SJCRH30 (cell line): ENCODE measurements at places on chromosomes 1 and 21. TPM values are rescaled to one million over a fixed set of nuclear protein-coding genes. Genes with fewer than 3 reads are reported as not detected.

The CLCNKA gene
- total RNA-seq: 0.42 TPM in 1 of 2 replicates, not detected in the other

The FNDC5 gene
- total RNA-seq: 66.2 and 72.2 TPM in 2 replicates

The GUK1 gene
- total RNA-seq: 114 and 137 TPM in 2 replicates

The SEMA4A gene
- 1.2 and 2.1 TPM in 2 replicates for total RNA-seq

The INSRR gene
- not detected in 2 replicates for total RNA-seq

The ARHGEF10L gene
- 9.2 and 10.5 TPM in 2 replicates for total RNA-seq

The LRRC38 gene
- not detected in 2 replicates for total RNA-seq

The GLIS1 gene
- not detected in 2 replicates for total RNA-seq

The THEM5 gene
- 0.25 and 0.75 TPM in 2 replicates for total RNA-seq

DNA sequence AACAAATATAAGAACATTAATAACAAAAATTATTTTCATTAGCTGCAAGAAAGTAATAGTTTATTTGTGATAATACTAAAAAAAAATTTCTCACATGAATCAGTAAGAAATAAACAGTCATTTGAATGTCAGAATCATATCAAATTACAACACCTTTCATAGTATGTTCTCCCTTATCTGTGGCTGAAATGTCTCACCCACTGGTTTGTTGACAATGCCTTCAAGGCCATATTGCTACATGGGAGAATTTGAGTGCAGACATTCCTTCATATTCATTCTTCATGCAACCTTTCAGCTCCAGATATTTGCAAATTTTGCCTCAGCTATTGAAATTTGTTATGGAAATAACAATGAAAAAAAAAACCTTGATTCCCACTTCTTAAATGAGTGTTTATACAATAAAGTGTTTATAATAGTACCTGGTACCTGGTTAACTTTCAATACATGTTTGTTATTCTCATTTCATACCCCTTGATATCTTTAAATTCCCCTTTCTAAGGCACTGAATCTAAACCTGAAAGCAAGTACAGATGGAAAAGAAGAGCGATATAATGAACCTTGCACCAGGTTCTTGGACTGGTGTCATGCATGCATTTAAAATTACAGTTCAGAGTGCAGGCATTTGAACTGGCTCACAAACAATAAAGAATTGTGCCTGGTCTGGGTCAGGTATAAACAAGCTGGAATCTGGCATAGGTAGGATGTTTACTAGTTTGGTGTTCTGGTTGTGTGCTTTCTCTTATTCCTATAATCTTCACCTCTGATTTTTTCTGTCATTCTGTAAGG is 242.2 kb upstream of the ADGRL2 start:
- no peak overlapping the region for H3K4me3 ChIP-seq
- H3K27me3 ChIP-seq: no peaks in the 10 kb centered on the region
- H3K27ac ChIP-seq: no peak overlapping the region

- H3K27ac ChIP-seq: no peak overlapping the region
- no peak for DNase-seq
- no peaks in the 10 kb centered on the region for H3K36me3 ChIP-seq
- no peaks in the 10 kb centered on the region for H3K4me1 ChIP-seq
These were observed 210.6 kb upstream of the ADGRL2 start for GRCh38 chr1:81590171-81590570.

GRCh38 chr1:118113261-118113660 is 71.8 kb downstream of the SPAG17 start:
- DNase-seq: no peak
- H3K27me3 ChIP-seq: no peaks in the 10 kb centered on the region
- no peak overlapping the region for H3K4me3 ChIP-seq
- no peak overlapping the region for H3K27ac ChIP-seq
- H3K4me1 ChIP-seq: peaks cover 19% of the 10 kb centered on the region

- no peaks in the 10 kb centered on the region for H3K36me3 ChIP-seq
- no peaks in the 10 kb centered on the region for H3K4me1 ChIP-seq
- DNase-seq: no peak
- H3K27me3 ChIP-seq: peaks cover 26% of the 10 kb centered on the region
These were observed 8.8 kb upstream of the TTC34 start for GRCh38 chr1:2810281-2810680.

DNA sequence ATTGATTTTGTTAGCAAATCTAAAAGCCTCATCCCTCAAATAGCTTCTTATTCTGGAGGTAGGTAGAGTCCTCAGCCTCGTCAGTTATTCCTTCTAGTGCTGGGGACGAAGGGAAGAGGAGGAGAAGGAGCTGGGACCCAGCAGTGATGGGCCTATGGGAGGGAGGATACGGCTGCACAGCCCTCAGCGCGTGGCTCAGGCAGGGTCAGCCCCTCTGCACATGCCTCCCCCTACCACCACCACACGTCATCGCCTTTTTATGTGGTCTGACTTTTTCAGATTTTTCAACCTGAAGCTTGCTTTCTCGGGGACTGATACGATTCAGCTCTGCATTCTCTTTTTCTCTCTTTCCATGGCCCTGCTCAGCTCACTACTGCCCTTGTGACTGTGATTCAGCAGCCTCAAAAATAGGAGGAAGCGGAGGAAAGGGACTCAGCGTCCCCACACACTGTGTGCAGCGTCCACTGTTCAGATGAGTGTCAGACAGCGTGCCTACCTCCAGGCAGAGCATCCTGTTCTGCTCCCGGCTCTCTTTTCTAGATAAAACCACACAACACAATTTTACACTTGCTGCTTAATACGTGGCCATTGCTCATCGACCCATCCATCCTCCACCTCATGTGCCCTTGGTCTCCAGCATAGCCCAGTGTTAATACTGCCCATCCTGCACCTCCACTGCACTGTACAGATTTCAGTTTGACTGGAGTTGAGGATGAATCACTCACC is 827 bp downstream of the OR2B11 start:
- no peaks in the 10 kb centered on the region for H3K4me1 ChIP-seq
- H3K36me3 ChIP-seq: no peaks in the 10 kb centered on the region
- H3K27ac ChIP-seq: no peak overlapping the region
- H3K27me3 ChIP-seq: no peaks in the 10 kb centered on the region
- no peak for DNase-seq

DNA sequence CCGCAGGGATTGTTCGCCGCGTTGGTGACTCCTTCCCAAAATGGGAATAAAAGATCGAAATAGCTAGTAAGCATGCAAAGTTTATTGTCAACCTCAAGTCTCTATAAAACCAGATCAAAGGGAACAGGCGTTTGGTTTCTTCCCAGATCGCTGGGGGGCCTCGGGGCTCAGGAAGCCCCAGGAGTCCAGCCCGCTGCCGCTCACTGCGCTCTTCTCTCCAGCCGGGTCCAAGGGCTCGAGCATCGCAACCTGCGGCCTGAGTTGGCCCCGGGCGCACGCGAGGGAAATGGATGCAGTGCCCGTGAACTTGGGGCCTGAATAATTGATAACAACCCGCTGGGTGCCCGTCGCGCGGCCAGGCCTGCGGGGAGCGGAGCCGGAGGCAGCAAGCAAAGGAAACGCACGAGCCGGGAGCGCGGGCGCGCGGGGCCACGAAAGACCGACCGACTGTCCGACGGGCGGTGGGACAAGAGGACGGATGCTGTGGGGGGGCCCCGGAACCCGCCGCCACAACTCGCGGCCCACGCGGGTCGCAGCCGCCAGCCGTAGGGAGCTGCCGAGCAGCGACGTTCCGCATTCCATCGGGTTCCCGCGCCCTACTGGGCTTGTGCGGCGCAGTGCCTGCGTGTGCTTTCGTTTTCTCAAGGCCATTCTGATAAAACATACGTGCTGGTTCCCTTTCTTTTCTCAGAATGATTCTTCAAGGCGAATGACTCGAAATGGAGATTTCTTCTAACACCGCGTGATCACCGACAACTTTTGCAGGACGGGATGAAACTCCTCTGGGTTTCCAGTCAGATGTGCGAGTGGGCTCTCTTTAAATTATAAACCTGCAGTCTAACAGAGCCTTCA is 14.0 kb upstream of the ALX3 start:
- H3K27me3 ChIP-seq: no peaks in the 10 kb centered on the region; the same call in 1 of the 2 replicates
- H3K4me1 ChIP-seq: peaks cover under 1% of the 10 kb centered on the region; the same call in 1 of the 2 replicates
- no peak overlapping the region for H3K4me3 ChIP-seq
- no peak overlapping the region for H3K27ac ChIP-seq
- DNase-seq: no peak
- no peaks in the 10 kb centered on the region for H3K36me3 ChIP-seq

DNA sequence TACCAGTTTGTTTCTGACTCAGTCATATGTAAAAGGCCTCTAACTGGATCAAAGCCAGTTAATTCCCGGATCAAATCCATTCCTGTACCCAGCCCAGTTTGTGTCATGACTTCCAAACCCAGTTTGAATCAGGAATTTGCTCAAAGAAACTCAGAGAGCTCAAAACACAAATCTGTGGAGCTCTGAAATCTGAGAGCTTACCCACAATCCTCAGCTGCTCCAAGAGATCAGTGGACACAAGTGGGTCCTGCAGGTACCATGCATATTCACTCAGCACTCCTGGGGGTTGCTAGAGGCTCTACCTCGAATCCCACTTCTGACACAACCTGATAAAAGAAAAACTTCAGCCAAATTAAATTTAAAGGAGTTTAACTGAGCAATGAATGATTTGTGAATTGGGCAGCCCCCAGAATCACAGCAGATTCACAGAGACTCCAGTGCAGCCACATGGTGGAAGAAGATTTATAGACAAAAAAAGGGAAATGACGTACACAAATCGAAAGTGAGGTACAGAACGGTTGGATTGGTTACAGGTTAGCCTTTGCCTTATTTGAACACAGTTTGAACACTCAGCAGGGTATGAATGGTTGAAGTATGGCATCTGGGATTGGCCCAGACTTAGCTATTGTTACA is 11.9 kb upstream of the MRPL55 start:
- no peaks in the 10 kb centered on the region for H3K4me1 ChIP-seq
- no peak for DNase-seq
- no peak overlapping the region for H3K4me3 ChIP-seq
- no peaks in the 10 kb centered on the region for H3K36me3 ChIP-seq
- H3K27ac ChIP-seq: no peak overlapping the region

- H3K27ac ChIP-seq: no peak overlapping the region
- peak; percentile 63 for DNase-seq
- H3K4me3 ChIP-seq: no peak overlapping the region
- peaks cover 17% of the 10 kb centered on the region for H3K36me3 ChIP-seq
- peaks cover 12% of the 10 kb centered on the region; the same call in 1 of the 2 replicates for H3K4me1 ChIP-seq
- H3K27me3 ChIP-seq: no peaks in the 10 kb centered on the region
These were observed 7.1 kb upstream of the CLDN19 start for GRCh38 chr1:42747125-42747524.

GRCh38 chr21:26834181-26834905 is 10.9 kb downstream of the ADAMTS1 start:
- peaks cover 57% of the 10 kb centered on the region for H3K36me3 ChIP-seq
- H3K27me3 ChIP-seq: no peaks in the 10 kb centered on the region; the same call in 1 of the 2 replicates
- peaks cover 44% of the 10 kb centered on the region for H3K4me1 ChIP-seq
- no peak overlapping the region; the same call in 1 of the 2 replicates for H3K27ac ChIP-seq
- H3K4me3 ChIP-seq: no peak overlapping the region

- H3K4me3 ChIP-seq: peak overlapping the region; percentile 86
- no peaks in the 10 kb centered on the region for H3K36me3 ChIP-seq
- H3K27me3 ChIP-seq: no peaks in the 10 kb centered on the region
- peaks cover 16% of the 10 kb centered on the region; the same call in 1 of the 2 replicates for H3K4me1 ChIP-seq
These were observed 648 bp downstream of the ATP1A1 start for GRCh38 chr1:116373431-116374352.

DNA sequence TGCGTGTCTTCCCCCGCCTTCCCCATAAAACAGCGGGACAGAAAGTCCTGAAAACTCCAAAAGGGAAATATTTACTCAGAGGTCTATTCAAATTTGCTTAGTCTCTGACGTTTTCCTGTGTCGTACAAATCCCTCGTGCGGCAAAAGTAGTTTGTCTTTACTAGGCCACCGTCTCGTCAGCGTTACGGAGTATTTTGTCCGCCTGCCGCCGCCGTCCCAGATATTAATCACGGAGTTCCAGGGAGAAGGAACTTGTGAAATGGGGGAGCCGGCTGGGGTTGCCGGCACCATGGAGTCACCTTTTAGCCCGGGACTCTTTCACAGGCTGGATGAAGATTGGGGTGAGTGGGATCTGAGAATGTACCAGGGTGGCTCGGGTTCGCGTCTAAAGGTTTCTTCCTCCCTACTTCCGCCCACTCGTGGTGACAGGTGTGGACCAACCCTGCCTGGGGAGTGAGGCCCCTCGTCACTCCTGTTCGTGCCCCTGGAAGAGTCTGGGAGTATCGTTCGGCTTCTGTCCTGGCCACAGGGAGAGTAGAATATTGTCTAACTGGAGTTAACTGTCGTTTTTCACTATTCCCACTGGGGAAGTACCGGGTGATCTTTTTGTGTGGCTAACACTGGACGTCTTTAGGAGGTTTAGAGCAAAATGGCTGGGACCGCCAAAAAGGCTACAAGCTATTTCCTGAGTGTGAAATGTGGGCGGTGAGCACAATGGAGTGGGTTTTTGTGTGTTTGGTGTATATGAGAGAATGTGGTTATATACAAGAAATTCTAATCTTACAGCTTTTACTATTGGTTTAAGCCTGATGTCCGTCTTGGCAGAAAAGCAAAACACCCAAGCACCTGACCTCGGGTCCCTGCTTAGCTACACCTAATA is at the start of gene ATF6:
ATF6 (plus strand) TSS at position 219 of the 880 bp plus-strand sequence; CDS start at position 260, 41 bp downstream.
- peak within 1 kb of the TSS; percentile 66 for H3K27ac ChIP-seq
- H3K36me3 ChIP-seq: no peaks in the 10 kb centered on the region
- H3K27me3 ChIP-seq: no peaks in the 10 kb centered on the region
- peak within 1 kb of the TSS; percentile 77 for H3K4me3 ChIP-seq
- DNase-seq: peak; percentile 85

- H3K4me3 ChIP-seq: no peak overlapping the region
- H3K36me3 ChIP-seq: peaks cover 7% of the 10 kb centered on the region
- DNase-seq: no peak
- peaks cover 8% of the 10 kb centered on the region for H3K4me1 ChIP-seq
These were observed 5.7 kb downstream of the VANGL1 start for GRCh38 chr1:115647507-115647906.

DNA sequence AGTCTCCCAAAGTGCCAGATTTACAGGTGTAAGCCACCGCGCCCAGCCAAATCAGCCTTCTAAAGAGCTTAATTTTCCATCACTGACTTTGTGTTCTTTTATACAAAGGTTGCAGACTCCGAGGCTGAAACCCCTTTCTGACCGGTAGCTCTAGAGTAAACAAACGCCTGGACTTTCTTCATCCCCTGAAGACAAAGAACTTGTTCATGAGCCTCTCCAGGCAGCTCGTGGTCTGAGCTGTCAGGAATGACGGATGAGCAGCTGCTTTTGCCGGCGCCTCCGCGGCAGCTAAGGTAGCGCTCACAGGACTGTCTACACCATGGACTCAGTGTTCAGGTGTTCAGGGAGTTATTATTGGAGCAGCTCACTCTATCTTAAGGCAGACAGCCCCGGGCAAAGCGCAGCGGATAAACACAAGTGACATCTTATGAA is 128.5 kb upstream of the ERRFI1 start:
- peak overlapping the region; percentile 50 for H3K27ac ChIP-seq
- no peaks in the 10 kb centered on the region for H3K27me3 ChIP-seq
- H3K4me1 ChIP-seq: peaks cover 20% of the 10 kb centered on the region
- H3K36me3 ChIP-seq: no peaks in the 10 kb centered on the region
- H3K4me3 ChIP-seq: peak overlapping the region; percentile 8

- no peak overlapping the region for H3K27ac ChIP-seq
- no peak for DNase-seq
- no peaks in the 10 kb centered on the region for H3K36me3 ChIP-seq
- no peak overlapping the region for H3K4me3 ChIP-seq
These were observed 100.7 kb upstream of the KIF26B start for GRCh38 chr1:245054105-245054504.

GRCh38 chr1:101137144-101138126 is 99.4 kb upstream of the S1PR1 start:
- H3K36me3 ChIP-seq: no peaks in the 10 kb centered on the region
- no peaks in the 10 kb centered on the region for H3K27me3 ChIP-seq
- no peak for DNase-seq
- H3K4me1 ChIP-seq: peaks cover 22% of the 10 kb centered on the region
- no peak overlapping the region for H3K27ac ChIP-seq
- H3K4me3 ChIP-seq: no peak overlapping the region

GRCh38 chr1:12327566-12327965 is 97.7 kb downstream of the VPS13D start:
- H3K27me3 ChIP-seq: no peaks in the 10 kb centered on the region
- no peak overlapping the region for H3K4me3 ChIP-seq
- peaks cover 23% of the 10 kb centered on the region for H3K36me3 ChIP-seq
- H3K27ac ChIP-seq: no peak overlapping the region
